AG08395 (cell line): ENCODE measurements at places on chromosomes 3 and 15.

- DNase-seq: peak; percentile 89
These were observed 17.4 kb upstream of the EHD4 start for GRCh38 chr15:41989573-41990242.

DNA sequence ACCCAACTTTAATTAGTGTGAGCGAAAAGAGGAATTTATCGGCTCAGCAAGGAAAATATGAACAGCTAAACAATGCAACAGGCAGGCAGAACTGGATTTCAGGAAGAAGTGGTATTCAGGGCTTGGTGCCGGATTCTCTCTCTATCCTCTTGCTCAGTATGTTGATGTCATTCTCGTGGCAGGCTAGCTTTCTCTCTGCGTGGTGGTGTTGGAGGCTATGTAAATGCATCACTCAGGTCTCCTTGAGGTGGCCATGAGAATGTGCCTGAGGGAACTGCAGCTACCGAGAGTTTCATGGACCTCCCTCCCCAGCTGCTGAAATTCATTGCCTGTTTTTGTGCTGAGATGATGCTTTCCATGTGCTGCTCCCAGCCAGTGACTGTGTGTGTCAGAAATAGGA is 18.3 kb upstream of the SYN2 start:
- no peak for DNase-seq

GRCh38 chr3:153756816-153757215 is 364.4 kb upstream of the ARHGEF26 start:
- DNase-seq: peak; percentile 62

- DNase-seq: no peak
These were observed 15.3 kb upstream of the SEMA3F start for GRCh38 chr3:50139718-50140423.

DNA sequence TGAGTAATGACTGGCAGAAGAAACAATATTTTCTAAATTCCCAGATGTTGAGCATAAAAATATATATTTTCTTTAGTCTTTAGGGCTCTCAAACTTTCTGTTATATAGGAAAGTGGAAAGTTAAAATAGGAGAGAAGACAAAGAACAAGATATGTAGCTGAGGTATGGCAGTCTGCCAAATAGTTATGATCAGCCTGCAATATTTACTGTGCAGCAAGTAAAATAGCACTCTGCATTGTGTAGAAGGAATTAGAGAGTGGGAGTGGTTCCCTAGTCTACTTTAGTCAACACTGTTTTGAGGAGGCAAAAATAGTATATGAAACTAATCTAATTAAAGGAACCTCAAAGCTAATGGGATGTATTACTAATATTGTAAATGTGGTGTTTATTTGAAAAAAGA is 978.1 kb upstream of the ALCAM start:
- DNase-seq: no peak

DNA sequence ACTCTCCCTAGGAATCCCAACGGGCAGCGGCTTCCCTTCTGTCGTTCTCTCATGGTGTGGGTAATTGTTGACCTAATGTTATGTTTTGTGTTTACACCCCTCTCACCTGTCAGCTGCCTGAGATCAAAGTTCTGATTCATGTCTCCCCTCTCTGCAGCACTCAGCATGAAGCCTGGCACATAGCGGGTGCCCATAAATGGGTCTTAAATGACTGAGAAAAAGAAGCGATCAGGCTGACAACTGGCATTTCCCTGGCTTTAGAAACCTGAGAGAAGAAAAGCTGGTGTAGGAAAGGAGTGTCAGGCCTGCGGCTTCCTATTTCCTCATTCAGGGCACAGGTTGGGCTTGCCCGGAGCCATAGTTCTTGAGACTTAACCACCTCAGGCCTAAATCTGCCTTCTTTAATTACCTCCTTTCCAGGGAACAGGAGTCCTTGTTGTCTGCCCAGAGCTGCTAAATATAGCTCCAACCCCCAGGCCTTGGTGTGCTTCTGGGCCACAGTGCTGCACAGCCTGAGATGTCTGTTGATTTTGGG is 31.8 kb downstream of the LPP start:
- DNase-seq: no peak
